K562 (cell line): ENCODE measurements at places on chromosomes 3 and 15.

GRCh38 chr3:129614927-129615363 lies 8.5 kb upstream of the PLXND1 start:
- DNase-seq, result peak; percentile 71

- DNase-seq, result no peak
These were observed 528.1 kb upstream of the MCTP2 start for GRCh38 chr15:93703092-93703739.

DNA sequence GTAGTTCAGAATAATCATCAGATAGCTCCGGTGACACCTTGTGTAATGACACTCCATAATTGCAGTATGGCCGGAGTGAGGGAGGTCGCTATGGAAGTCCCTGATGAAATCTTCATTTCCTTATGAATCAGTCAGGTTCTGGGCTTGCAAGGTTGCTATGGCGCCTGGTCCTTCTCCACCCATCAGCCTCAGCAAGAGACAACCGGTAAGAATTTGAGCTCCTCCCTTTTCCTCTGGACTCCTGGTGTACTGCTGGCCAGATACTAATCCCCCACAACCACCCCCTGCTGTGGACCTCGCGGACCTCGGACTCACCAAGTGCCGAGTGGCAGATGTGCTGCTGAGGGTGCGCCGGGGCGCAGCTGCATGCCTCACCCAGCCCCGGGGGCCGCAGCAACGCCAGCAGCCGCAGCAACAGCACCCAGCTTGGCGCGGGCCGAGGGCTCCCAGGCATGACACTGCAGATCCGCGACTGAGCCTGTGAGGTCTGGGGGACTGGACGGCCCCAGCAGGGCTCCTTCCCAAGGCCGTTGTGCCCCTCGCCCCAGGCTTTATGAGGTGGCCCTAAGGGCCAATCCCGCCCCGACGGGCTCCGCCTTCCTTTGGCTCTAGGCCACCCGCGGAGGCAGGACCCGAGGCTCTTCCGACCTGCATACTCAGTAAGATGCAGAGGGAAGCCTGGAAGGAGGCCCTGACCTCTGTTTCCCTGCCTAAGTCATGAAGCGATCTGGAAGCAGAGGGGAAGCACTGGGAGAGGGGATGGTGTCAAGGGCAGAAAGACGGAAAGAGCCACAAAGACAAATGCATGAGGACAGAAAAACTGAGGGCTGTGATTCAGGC lies at the start of gene TIMP4:
Gene TIMP4 (minus strand): TSS at position 526 of the 840 bp plus-strand sequence. CDS start 72 bp downstream, at position 454.
- DNase-seq, result no peak

DNA sequence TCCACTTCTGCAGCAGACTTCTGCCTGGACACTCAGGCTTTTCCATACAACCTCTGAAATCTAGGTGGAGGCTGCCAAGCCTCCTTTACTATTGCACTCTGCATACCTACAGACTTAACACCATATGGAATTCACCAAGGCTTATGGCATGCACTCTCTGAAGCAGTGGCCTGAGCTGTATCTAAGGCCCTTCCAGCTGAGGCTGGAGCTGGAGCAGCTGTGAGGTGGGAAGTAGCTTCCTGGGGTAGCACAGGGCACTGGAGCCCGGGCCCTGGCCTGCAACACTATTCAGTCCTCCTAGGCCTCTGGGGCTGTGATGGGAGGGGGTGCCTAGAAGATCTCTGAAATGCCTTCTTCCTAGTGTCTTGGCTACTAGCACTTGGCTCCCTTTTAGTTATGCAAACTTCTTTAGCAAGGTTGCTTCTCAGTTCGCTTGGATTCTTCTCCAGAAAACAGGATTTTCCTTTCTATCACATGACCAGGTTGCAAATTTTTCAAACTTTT lies 186.6 kb upstream of the RORA start:
- no peak for DNase-seq

DNA sequence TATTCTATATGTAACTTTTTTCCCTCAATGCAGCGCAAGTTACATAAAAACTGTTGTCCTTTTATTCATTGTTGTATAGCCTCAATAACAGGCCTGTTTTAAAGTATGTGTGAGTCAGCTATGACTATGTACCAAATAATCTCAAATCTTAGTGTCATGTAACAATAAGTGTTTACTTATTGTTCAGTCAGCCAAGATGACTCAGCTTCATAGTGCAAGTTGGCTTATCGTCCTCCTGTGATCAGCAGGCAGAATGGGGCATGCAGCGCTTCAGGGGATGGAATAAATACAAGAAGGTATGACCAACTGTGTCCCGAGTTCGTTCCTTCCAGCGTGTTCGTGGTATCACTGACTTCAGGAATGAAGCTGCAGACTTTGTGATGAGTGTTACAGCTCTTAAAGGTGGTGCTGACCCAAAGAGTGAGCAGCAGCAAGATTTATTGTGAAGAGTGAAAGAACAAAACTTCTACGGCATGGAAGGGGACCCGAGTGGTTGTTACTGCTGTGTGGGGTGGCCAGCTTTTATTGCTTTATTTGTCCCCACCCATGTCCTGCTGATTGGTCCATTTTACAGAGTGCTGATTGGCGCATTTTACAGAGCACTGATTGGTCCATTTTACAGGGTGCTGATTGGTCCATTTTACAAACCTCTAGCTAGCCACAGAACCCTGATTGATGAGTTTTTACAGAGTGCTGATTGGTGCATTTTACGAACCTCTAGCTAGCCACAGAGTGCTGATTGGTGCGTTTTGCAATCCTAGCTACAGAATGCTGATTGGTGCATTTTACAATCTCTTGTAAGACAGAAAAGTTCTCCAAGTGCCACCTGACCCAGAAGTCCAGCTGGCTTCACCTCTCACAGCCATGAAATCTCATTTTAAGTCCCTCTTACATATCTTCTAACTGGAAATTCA lies 1016.0 kb downstream of the MCTP2 start:
- peak; percentile 8 for DNase-seq

- no peak for DNase-seq
These were observed 512.7 kb upstream of the CDIN1 start for GRCh38 chr15:36066757-36067156.

GRCh38 chr3:159895430-159895829 lies 93.2 kb upstream of the IL12A start:
- no peak for DNase-seq

GRCh38 chr3:14118400-14119381 lies 6.0 kb downstream of the CHCHD4 start:
- DNase-seq, result peak; percentile 7
